ENCODE measurements at places on chromosomes 5 and 9.

DNA sequence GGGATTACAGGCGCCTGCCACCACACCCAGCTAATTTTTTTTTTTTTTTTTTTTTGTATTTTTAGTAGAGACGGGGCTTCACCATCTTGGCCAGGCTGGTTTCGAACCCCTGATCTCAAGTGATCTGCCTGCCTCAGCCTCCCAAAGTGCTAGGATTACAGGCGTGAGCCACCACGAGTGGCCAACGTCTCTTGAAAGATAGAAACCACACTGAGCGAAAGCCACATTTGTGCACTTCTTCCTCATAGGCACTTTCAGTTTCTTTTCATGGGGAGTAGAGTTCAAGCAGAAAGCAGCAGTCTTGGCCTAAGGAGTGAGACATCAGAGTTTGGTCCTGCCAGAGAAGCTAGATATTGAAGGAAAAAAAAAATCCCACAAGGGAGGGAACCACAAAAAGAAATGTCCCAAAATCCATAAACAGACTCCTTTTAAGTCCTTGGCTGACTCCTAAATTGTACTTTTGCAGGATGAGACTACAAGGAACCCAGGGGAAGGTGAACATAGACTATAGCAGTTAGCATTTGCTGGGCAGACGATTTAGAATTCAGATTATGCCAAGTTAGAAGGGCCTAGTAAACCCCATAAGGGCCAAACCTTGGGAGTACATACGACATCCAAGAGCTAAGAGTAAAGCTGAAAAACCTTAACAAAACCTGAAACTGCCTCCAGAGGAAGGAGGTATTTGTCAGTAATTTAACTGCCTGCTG, 43.9 kb upstream of the GLIPR2 start:
- peak; percentile 58 for DNase-seq

DNA sequence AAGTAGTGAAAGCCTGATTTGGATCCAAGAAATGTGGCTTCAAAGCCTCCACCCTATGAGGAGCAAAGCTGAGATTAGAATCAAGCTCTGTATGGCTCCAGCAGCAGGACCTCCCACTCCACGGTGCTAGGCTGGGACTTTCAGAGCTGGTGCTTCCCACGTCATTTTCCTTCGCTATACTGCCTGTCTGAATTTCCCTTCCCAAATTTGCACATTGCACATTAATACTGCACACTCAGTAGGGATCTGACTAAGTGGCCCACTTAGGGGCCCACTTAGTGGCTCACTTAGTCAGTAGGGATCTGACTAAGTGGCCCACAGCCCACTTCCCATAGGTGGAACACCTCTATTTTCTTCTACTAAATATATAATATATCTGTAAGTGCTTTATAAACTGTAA, 14.1 kb upstream of the SPDL1 start:
- DNase-seq = no peak

DNA sequence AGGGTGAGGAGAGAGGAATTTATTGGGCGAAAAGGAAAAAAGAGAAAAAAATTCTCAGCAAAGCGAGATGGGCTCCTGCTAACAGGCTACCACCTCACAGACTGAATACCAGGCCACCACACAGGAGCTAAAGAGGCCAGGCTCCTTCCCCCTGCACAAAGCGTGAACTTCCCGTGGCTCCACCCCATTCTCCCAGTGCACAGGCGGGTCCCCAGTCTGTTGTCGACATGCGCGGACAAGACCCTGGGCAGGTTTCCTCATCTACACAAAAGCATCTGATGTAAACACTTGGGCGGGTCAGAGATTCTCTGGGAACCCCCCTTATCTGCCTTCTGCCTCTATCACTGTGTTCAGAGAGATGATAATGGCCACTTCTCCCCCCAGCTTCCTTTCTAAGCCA, 34.2 kb downstream of the IL31RA start:
- DNase-seq = no peak

DNA sequence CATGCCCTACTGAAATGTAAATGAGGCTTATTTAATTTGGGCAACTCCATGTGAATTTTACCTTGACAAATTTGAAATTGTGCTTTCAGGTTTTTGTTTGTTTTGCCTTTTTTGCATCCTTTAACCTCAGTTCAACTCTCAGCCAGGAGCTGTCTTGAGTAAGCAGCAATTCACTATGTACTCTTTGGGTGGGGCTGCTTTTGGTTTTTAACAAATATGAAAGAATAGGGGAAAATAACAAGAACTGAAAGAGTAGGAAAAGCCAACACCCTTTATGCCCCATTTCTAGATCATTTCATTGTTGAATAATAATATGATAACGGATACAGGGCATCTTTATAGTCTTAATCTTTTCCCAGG, 192.0 kb downstream of the ARHGAP26 start:
- DNase-seq = no peak

DNA sequence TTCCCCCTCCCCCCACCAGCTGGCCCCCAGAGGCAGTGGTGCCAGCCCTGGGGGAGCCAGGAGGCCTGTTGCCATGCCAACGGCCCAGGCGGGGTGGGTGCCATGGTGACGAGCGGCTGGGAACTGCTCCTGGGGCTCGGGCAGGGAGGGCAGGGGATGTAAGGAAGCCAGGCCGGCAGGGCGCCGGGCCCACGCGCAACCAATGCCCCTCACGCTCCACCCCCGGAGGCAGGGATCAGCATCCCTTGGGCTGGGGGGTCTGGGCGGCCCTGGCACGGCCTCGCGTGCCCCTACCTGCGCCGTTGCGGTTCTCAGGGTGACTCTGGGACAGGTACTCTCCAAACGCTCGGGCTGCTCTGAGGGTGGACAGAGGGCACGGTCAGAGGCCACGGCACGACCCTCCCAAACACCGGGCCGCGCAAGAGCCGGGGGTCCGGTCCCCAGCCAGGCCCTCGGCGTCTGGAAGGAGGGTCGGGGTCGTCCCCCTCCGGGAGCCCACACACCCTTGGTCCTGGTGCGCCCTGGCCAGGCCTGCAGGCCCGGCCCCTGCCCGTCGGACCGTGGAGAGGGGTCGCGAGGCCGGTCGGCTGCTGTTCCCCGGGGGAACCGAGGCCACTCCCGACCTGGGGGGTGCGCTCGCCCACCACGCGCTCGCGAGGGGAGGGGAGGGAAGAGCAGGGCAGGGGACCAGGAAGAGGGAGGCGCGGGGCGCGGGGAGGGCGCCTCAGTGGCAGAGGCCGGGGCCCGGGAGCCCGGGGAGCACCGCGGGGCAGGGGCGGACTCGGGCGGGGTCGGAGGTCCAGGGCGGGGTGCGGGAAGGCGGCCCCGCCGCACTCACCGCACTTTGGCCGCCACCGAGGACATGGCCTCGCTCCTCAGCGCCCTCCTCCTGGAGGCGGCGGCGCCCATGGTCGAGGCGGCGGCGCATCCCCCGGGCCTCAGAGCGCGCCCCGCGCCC, 661 bp downstream of the NSMF start:
- DNase-seq = no peak

DNA sequence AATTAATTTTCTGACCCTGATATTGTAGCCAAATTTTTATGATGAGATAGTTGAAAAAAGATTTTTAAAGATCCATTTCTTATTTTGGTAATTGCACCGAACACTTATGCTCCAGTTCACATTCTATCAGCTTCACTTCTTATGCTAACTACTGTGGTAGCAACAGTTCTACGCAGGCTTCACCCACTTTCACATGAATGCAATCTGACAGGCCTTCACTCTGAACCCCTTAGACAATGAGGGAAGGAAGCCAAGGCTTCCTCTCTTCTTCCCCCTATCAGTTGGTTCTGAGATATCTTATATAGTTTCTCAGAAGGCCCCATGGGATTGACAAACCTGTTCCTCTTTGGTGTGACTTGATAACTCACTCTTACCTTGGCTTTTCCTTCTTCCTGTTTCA, 185.8 kb downstream of the CETN3 start:
- DNase-seq = no peak

DNA sequence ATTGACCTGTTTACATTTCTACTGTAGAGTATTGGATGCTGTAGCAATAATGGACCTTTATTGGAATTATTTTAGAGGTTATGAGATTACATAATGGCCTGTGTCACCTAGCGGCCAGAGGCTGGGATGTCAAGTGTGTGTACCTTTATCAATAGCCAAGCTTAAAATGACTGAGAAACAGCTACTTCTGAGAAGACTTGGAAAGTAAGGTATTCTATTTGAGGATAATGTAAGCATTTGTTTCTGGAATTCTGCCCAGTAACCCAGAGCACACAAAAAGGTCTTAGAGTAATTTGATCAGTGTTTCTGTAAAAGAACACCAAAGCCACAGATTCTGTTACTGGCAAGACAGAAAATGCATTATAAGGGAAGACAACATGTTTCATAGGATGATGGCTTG, 116.8 kb downstream of the MACIR start:
- no peak for DNase-seq

GRCh38 chr9:135144581-135145170, 57.2 kb downstream of the OLFM1 start:
- DNase-seq = no peak

DNA sequence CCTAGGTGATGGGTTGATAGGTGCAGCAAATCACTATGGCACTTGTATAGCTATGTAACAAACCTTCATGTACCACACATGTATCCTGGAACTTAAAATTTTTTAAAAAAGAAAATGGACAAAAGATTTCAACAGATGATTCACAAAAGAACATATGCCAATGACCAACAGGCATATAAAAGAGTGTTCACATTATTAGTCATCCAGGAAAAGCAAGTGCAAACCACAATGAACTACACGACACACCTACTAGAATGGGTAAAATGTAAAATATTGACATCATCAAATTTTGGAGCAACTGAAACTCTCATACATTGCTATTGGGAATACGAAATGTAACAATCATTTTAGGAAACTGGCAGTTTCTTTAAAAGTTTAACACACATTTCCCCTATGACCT, 109.9 kb downstream of the YIPF5 start:
- DNase-seq = no peak

- DNase-seq = peak; percentile 56
Measured at GRCh38 chr5:143222287-143223231, 180.9 kb downstream of the NR3C1 start.

- DNase-seq = no peak
Measured at GRCh38 chr9:124281931-124282371, 24.2 kb downstream of the NEK6 start.

GRCh38 chr9:98329281-98329680, 73.8 kb upstream of the TBC1D2 start:
- DNase-seq = no peak

Measured in stimulated activated CD8-positive, alpha-beta memory T cell treated with anti-CD3 and anti-CD28 coated beads, Interleukin-4, amount 100 ng/mL, for 48 hours (primary cell).